Caki2 (cell line): ENCODE measurements at places on chromosomes 3 and 15. TPM values are rescaled to one million over a fixed set of nuclear protein-coding genes. Genes with fewer than 3 reads are reported as not detected.
A peak's percentile ranks its signal among the peaks of the same experiment; 100 is the strongest.

DNA sequence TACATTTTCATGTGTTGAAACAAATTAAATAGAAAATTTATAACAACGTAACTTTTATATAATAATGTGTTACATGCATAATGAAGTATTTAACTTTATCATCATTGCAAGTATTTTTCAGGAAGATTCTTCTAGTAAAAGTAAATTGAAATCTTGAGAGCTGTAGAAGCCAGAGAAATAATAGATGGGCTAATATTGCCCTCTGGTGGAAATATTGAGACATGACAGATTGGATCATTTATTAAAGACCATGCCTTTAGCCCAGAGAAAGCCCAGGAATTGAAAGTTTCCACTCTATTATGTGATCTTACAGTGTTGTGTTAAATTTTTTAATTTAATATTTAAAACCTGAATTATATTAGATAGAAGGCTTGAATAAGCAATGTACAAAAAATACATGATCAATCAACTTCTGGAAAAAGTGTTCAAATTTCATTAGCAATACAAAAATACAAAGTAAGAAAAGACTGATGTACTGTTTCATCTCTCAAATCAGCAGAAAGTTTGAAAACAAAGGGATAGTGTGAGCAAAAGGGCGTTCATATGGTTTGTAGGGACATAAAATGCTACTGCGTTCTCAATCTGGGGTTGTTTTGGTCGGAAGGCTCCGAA lies 52.7 kb upstream of the SPTSSB start:
- DNase-seq: peak; percentile 13

- no peak for DNase-seq
These were observed 32.4 kb downstream of the FAM43A start for GRCh38 chr3:194718079-194718478.

PPP1R14D gene
- not detected in 2 replicates for total RNA-seq

SETD5 gene
- total RNA-seq: 12.3 and 30.7 TPM in 2 replicates

GRCh38 chr3:152127058-152127457 lies 141.7 kb upstream of the MBNL1 start:
- no peak for DNase-seq
